ENCODE measurements at places on chromosomes 16 and 17.

GRCh38 chr17:7655541-7655840, 4.8 kb downstream of the ATP1B2 start:
- no peak for DNase-seq

GRCh38 chr17:49110509-49110908, 22.1 kb upstream of the B4GALNT2 start:
- no peak for DNase-seq

- peak; percentile 17 for DNase-seq
Measured at GRCh38 chr17:46977348-46977747, 1.7 kb downstream of the RPRML start.

GRCh38 chr17:18961634-18962493, 9.9 kb downstream of the SLC5A10 start:
- no peak for DNase-seq

DNA sequence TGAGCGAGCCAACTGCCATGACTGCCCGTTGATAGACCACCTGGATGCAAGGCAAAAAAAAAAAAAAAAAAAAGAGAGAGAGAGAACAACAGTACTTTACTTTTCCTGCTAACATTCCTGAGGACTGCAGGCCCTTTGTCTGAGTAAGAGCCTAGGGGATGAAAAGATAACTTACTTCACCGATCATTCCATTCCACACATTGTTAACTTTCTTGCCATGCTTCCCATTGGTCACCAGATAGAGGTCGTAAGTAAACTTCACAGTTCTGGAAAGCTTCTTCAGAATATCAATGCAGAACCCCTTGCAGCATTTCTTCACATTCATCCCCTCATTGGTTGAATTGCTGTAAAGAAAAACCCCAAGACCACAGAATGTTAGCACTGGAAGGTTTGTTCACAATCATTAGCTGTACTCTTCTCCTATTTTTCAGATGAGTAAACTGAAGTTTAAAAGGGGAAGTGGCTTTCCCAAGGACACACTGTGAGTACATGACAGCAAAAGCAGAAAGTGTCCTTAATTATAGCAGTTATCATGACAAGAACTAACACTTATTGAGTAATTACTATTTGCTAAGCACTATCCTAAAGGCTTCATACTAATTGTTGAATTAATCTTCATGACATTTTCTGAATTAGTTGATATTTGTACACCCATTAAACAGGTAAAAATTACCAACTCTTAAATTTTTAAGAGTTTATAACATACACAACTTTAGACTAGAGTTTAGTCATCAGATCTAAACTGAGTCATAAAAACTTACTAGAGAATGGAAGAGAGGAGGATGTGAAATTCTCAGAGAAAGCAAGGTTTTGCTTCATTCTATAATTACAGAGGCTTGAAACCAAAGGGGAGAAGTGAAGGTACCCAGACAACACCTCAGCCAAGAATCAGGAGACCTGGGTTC, 341.2 kb downstream of the GRIN2A start:
- DNase-seq: no peak

- DNase-seq: no peak
Measured at GRCh38 chr16:28264656-28265055, 27.7 kb upstream of the SBK1 start.

DNA sequence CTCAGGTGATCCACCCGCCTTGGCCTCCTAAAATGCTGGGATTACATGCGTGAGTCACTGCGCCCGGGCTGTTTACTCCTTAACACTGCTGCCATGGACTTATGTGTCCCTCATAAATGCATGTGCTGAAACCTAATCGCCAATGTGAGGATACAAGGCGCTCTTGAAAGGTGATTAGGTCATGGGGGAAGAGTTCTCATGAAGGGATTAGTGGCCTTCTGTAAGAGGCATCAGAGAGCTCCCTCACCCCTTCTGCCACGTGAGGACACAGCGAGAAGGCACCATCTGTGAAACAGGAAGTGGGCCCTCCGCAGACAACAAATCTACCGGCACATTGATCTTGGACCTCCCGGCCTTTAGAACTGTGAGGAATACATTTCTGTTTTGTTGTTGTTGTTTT, 19.1 kb downstream of the ITPRIPL2 start:
- no peak for DNase-seq
